ENCODE measurements at places on chromosomes 7 and 10.

GRCh38 chr7:37643876-37644275, 39.7 kb upstream of the GPR141 start:
- DNase-seq, result peak; percentile 42

- DNase-seq, result no peak
Measured at GRCh38 chr7:126755381-126755780, 497.4 kb downstream of the GRM8 start.

DNA sequence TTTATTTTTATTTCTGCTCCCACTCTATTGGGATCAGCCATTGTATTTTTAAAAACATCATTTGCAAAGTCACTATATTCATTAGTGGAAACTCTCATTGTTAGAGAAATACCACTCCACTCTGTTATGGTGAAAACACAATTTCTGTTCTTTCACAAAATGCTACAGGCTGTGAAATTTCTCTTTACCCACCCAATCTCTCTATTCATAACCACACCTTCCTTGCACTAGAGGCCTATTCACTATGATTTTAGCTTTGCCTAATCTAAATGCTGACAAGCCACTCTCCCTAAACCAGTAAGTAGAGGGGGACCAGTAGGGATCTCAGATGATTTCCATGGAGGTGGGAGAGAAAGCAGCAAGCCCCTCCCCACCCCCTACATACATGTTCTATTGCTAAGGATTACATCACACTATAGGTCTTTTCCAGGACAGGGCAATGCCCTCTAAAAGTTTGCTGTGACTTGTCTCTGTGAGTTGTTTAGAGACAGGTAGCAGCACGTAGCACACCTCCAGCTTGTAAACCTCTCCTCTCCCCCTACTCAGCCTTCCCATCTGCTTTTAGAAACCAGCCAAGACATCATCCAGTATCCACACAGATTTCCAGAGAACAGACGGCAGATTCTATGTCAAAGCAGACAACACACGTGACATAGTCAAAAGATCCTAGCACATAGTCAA, 58.3 kb upstream of the PPP1R3C start:
- no peak for DNase-seq

DNA sequence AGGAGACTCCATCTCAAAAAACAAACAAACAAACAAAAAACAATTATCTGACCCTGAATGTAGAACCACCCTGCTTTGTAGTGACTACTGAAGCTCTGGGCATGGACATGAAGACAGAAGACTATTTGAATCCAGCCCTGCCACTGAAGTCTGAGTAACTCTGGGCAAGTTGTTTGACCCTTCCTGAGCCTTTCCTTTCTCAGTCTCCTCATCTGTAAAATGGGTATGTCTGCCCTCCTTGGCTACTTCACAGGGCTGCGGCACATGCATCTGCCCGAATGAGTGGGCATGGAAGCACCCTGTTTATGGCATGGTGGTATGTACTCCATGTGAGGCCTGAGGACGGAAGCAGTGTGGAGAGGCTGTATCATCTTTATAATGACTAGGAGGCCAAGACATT, 22.2 kb upstream of the MALSU1 start:
- no peak for DNase-seq

DNA sequence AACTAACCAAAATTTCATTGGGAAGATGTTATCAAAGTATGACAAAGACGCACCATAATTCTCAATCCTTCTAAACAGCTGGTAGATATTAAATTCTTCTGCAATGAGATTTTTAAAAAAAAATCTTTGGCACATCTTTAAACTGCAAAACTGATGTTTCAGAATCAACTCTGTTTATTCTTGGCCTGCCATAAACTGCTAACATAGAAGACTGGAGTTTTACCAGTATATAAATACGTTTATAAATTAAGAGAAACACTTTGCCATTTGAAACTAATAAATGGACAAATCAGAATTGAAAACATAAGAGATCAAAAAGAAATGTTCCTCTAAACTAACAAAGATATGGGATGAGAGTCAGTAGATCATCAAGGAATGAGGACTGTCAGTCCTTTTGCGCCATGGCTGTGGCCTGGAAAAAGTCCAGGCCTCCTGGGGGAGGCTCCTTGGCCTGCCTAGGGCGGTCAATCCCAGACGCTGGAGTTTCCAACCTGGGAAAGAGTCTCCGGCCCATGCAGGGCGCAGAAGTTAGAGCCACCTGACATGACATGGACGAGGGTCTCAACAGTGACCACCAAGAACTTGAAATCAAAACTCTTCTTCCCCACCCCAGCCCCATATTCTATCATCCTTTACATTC, 34.2 kb upstream of the NEBL start:
- DNase-seq, result no peak

Data from hematopoietic multipotent progenitor cell treated with erythropoietin and hydrocortisone succinate and interleukin-3 and kit ligand, for 8 days (in vitro differentiated cells).